GM12878 (cell line): ENCODE measurements at places on chromosomes 7 and 10. TPM values are rescaled to one million over a fixed set of nuclear protein-coding genes. Genes with fewer than 3 reads are reported as not detected.

ARHGAP19 gene
- 30.8 and 32.2 TPM in 2 replicates for total RNA-seq

CCZ1B gene
- total RNA-seq: 33.9 and 49.6 TPM in 2 replicates

KIAA1549 gene
- total RNA-seq: 0.74 and 0.82 TPM in 2 replicates

OR2A5 gene
- not detected in 2 replicates for total RNA-seq

DNA sequence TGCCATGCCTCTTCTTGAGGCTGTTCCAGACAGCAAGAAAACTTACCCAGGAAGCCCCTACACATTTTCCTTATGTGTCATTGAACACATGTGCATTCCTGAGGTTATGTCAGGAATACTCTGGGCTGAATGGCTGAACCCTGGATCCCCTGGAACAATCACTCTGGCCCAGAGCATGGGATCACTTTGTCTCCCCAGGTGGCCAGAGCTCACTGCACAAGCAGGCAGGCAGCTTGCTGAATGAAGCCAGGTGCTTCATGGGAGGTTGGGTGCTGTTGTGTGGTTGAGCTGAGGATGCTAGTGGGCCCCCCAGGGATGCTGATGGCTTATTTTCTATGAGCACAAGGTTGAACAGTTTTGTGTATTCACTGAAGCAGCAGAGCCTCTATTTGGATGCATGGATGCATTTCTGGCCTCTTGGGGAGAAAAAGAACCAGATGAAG is 54.7 kb upstream of the NPTX2 start:
- no peak for DNase-seq

DNA sequence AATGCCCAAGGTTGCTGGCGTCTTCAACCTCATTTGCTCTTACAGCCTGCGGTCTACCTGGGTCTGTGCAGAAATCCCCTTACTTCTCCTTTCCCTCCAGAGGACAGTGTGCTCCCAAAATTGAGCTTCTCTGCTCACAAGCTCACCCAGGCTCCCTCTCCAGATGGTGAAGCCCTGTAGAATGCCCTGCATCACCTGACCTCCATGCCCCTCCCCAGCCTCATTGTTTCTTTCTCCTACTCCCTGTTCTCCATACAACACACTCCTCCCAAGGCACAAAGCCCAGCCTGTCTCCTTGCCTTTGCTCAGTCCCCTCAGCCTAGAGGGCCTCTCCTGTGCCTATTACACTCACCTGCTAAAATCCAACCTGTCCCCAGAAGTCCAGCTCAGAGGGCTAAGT is 3.5 kb downstream of the CRHR2 start:
- no peak for DNase-seq

- DNase-seq: no peak
Observed at GRCh38 chr10:32328499-32328898, 18.5 kb downstream of the EPC1 start.

ZRANB1 gene
- 8.2 and 8.4 TPM in 2 replicates for total RNA-seq

GRCh38 chr7:88540012-88540411 is 219.5 kb upstream of the ZNF804B start:
- DNase-seq: no peak

GRCh38 chr10:93224005-93224779 is 150.5 kb downstream of the CYP26A1 start:
- peak; percentile 3 for DNase-seq

DNA sequence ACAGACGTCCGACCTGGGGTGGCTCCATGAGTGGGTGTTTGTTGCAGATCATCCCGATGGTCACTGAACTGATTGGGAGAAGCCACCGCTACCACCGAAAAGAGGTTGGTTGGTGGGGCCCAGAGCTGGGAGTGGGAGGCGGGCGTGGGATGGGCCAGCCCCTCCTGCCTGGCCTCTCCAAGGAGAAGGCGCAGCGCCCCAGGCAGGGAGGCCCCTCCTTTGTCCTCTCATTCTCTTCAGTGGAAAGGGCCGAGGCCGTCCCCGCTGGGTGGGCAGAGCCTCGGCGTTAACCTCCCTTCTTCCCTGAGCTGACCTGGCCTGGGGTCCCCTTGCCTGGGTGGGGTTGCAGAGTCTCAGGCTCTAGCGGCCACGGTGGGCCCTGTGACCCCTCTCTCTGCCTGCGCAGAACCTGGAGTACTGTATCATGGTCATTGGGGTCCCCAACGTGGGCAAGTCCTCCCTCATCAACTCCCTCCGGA is 5.2 kb downstream of the MTG1 start:
- DNase-seq: no peak

DNA sequence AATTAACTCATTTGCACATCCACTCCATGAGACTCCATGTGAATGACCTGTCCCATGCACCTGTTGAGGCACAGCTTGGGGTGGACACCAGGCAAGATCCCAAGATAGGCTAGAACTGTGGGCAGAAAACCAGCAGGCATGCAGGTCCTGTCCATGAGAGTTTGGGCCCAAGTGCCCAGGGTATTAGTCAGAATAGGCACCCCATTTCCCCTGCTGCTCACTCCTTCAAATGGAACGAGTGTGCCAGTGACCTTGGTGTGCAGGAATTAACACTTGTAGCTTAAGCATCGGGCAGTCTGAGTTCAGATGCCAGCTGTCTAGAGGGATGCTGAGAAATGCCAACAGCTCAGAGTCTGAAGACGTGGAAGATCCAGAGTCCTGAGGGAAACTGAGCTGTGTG is 254.1 kb upstream of the GLI3 start:
- no peak for DNase-seq

DNA sequence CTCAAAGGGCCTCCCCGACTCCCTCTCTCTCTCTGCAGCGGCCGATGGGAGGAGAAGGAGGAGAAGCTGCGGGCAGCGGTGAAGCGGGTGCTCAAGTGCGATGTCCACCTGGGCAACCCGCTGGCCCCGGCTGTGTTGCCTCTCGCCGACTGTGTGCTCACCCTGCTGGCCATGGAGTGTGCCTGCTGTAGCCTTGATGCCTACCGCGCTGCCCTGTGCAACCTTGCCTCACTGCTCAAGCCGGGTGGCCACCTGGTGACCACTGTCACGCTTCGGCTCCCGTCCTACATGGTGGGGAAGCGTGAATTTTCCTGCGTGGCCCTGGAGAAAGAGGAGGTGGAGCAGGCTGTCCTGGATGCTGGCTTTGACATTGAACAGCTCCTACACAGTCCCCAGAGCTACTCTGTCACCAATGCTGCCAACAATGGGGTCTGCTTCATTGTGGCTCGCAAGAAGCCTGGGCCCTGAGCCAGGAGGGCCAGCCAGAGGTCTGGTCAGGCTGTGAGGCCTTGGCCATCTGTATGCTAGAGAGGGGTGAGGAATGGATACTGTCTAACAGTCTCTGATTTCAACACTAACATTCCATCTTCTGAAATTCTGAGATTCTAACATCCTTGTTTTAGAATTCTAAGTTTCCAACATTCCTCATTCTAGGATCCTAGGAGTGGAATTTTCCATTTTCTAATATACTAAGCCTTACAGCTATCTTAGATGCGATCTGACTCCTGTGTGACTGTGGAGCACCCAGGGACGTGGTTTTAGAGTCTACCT is 3.6 kb downstream of the INMT start:
- DNase-seq: no peak

DNA sequence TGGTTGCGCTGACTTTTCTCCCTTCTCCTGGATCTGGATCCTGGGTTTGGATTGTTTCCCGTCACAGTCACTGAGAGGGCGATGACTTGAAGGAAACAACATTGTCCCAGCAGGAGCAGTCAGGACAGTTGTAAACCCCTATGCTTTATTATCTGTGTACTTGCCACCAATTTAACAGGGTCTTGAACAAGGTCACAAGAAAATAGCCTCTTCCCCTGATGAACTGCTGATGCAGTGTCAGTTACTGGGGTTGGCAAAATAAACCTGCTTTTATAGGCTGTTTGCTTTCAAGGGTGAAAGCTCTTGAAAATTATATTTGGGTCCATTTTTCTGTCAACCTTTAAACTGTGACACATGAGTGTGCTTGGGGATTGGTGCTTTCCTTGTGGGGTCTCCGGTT is 238.9 kb downstream of the ACTR3B start:
- no peak for DNase-seq

- no peak for DNase-seq
Observed at GRCh38 chr7:14892961-14893360, 9.6 kb downstream of the DGKB start.

RET gene
- not detected in 2 replicates for total RNA-seq

DIP2C gene
- total RNA-seq: 0.10 and 0.11 TPM in 2 replicates

DNA sequence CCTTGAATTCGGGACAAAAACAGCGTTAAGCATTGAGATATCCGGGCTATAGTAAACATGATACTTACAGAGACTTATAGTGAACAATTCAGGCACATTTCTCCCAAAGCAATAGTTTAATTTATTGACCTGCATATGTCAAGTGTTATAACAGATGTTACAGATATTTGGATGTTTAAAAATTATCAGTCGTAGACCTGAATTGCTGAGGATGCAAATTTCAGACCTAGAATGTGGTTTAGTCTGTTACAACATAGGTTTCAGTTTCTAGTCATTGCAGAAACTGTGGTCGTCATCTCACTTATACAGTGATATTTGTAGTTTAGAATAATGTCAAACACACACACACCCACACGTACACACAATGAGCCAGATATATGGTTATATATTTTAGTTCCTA is 85.2 kb downstream of the VTI1A start:
- DNase-seq: peak; percentile 71

- no peak for DNase-seq
Observed at GRCh38 chr7:52695973-52696595, 339.3 kb upstream of the POM121L12 start.

SH2B2 gene
- 54.1 and 55.1 TPM in 2 replicates for total RNA-seq

GPRIN2 gene
- 0.13 TPM in 1 of 2 replicates, not detected in the other for total RNA-seq

DNA sequence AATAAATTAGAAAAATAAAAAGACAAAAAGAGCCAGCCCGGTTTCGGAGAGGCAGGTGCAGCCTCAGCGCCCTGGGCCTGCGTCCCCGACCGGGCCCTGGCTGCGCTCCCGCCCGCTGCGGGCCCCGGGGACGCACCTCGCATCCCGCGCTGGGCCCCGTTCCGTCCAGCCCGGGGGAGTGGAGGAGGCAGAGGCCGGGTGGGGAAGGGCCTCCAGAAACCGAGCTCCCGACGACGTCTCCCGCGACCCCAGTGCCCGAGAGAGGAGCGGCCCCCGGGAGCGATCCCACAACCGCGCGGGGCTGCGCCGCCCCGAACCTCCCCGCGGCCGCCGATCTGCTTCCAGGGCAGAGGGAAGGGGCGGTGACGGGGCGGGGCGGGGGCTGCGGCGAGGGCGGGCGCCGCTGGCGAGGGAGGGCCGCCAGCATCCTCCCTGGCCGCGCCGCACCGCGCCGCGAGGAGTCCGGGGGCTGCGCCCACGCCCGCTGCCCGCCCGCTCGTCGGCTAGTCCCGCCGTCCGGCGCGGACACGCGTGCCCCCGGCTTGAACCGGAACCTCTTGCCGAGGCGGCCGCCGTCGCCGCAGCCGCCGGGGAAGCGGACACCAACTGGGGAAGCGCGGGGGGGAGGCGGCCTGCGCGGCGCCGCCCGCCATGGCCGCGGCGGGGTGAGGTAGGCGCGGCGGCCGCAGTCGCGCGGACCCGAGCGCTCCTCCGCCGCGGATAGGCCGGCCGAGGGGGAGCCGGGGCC is at the start of gene CCNY:
Gene CCNY, plus strand, starts transcription at position 426 of the 748 bp plus-strand sequence. CDS start 545 bp downstream, outside the sequence.
- no peak for DNase-seq

- DNase-seq: no peak
Observed at GRCh38 chr10:96656198-96656577, 64.1 kb downstream of the PIK3AP1 start.

TNKS2 gene
- 11.1 and 11.2 TPM in 2 replicates for total RNA-seq

GRCh38 chr7:111869280-111869679 is 307.0 kb upstream of the IMMP2L start:
- no peak for DNase-seq

DNA sequence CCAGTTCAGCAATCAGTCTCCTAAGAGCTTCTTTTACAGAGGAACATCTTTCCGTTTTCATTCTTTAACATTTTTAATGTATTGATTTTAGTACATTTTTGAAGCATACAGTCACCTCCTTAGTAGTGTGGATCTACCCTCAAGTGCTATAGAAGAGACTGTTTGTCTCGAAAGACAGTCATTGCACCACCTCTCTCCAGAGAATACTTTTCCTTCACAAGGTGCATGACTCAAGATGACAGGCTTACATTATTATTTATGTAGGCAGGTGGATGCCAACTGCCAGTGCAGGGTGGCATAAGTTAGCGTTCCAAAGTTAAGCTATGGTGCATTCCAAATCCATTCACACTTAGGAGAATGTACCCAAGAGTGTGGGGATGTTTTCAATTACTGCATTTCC is 71.8 kb downstream of the ZEB1 start:
- no peak for DNase-seq

DNA sequence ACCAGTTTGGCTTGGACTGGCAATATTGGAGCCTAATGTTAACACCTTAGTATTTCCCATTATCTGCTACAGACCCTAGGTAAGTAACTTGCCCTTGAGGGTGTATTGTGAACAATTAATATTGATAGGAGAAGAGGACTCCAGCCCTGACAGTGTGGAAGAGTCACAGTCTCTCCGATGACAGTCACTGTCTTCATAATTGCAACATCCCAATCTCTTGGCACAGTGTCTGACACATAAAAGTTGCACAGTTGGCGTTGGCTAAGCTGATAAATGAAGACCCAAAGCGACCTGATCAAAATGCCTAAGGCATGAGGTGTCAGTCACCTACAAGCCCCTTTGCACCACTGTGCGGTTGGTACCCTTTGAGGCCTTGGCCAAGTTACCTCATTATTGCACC is 154.7 kb upstream of the AOAH start:
- no peak for DNase-seq

DNA sequence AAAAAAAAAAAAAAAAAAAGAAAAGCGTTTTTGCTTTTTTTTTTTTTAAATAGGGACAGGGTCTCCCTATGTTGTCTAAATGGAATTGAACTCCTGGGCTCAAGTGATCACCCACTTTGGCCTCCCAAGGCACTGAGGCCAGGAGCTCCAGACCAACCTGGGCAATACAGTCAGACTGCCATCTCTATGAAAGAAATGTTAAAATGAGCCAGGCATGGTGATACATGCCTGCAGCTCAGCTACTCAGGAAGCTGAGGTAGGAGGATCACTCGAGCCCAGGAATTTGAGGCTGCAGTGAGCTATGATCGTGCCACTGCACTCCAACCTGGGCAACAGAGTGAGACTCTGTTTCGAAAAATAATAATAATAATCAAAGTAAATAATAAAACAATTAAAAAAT is 16.5 kb upstream of the LMTK2 start:
- no peak for DNase-seq

EPO gene
- 0.16 TPM in 1 of 2 replicates, not detected in the other for total RNA-seq

- no peak for DNase-seq
Observed at GRCh38 chr7:106070567-106071254, 41.4 kb downstream of the SYPL1 start.

GRCh38 chr7:148770004-148770403 is 71.3 kb downstream of the CUL1 start:
- no peak for DNase-seq

DNA sequence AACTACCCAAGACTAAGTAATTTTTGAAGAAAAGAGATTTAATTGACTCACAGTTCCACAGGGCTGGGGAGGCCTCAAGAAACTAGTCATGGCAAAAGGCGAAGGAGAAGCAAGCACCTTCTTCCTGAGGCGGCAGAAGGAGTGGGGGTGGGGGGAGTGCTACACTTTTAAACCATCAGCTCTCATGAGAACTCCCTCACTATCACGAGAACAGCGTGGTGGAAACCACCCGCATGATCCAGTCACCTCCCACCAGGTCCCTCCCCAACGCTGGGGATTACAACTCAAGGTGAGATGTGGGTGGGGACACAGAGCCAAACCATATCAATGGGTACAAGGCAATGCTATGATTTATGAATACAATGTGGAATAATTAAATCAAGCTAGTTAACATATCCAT is 241.9 kb downstream of the PTPRN2 start:
- DNase-seq: no peak

GRCh38 chr10:26326851-26327250 is 110.3 kb downstream of the GAD2 start:
- no peak for DNase-seq
